Putamen (tissue), 1 donor: ENCODE measurements at places on chromosomes 1 and 21.

DNA sequence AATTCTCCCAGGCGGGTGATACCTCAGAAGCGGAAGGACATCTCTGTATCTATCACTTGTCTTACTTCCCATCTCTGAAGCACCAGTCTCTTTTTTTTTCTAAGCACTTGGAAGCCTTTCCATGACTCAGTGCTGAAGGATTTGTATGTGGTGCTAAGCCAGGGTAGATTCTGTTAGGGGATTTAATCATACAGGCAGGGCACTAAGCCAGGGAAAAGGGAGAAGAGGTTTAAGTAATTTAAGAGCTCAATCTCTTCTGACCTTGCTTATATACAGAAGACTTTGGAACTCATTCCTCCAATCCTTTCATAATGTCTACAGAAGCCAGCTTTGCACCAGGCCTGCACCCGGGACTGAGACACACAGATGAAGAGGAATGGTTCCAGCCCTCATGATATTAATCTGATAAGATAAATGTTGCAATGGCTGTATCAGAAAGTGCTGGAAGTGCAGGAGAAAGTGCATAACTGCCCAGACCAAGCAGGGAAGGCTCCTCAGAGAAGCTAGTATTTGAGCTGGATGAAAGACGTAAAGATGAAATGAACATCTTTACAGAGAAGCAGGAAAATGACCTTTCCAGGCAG lies 11.0 kb downstream of the FAM163A start:
- no peak for DNase-seq

GRCh38 chr1:27655151-27655937 lies 16.6 kb downstream of the IFI6 start:
- DNase-seq, result no peak

DNA sequence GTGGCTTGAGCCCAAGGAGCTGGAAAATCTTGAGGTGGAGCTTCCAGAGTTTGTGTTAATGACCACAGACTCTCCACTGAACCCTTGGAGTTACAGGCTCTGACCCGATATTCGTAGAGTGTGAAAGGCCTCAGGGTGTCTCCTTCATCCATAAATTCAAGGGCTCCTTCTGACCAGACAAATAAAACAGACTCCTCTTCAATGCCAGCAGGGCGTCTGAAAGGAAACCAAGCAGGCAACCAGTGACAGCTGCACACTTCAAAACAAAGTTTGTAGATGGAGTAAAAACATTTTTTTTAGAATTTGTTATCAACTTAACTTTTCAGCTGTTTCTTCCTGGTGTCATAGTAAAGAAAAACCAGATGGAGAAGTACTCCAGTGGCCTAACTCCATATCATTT lies 161.1 kb downstream of the KCTD3 start:
- DNase-seq, result no peak

DNA sequence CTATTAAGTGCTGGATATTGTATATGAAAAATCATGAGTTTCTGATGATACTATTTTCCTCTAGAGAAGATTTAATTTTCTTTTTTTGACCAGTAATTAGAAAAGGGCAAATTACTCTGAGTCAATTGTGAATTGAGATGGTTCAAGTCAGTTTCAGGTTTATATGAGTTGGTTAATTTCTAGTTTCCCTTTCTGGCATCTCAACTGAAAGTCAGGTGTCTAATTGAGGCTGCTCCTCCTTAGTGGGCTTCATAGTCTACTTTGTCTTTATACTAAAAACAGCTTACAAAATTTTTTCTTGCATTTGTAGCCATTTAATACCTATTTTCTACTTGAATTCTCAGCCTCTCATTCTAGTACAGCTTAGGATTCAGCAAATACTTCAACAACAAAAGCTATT lies 387.3 kb downstream of the RPS6KC1 start:
- DNase-seq, result no peak

- no peak for DNase-seq
Observed at GRCh38 chr1:6953907-6954364, 168.7 kb downstream of the CAMTA1 start.

DNA sequence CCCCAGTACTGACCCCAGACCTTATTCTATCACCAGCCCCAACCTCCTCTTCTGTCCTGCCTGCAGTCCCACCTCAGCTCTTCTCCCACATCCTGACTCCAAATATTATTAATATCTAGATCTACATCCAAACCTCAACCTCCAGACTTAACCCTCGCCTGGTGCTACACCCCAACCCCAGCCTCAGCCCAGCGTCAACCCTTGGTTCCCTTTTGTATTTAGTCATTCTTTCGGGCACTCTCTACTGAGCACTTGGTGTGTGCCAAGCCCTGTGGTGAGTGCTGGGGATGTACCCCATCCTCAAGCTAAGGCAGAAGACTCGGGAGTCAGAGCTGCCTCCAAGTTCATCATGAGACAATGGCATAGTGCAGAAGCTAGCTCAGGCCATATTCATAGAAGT lies 1.1 kb downstream of the SHISAL2A start:
- no peak for DNase-seq
